Suprapubic skin (tissue), 4 donors: ENCODE measurements at places on chromosomes 16 and 17. TPM values are rescaled to one million over a fixed set of nuclear protein-coding genes. Genes with fewer than 3 reads are reported as not detected.
A peak's percentile ranks its signal among the peaks of the same experiment; 100 is the strongest.

DNA sequence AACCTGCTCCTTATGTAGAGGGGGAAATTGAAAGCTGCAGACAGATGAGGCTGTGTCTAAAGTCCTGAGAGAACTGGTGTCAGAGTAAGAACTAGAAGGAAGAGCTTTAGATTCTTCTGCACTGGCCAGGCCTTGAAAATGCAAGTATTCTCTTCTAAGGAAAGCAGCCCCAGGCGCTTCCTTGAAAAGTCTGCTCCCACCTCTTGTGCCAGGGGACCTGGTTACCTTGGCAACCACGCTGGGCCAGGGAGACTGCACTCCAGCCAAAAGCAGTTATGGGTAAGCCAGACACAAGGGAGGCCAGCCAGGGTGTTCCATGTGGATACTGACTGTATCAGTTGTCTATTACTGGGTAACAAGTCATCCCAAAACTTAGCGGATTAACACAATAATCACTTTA is 228.6 kb upstream of the SDK2 start:
- H3K4me3 ChIP-seq: no peak overlapping the region
- H3K27ac ChIP-seq: no peak overlapping the region
- H3K36me3 ChIP-seq: no peaks in the 10 kb centered on the region
- peaks cover 11% of the 10 kb centered on the region for H3K27me3 ChIP-seq
- peaks cover 2% of the 10 kb centered on the region for H3K4me1 ChIP-seq

GRCh38 chr16:66474750-66475199 is 47.7 kb downstream of the BEAN1 start:
- H3K4me1 ChIP-seq: peaks cover 7% of the 10 kb centered on the region
- H3K27ac ChIP-seq: no peak overlapping the region
- peak; percentile 15 for DNase-seq
- no peaks in the 10 kb centered on the region for H3K27me3 ChIP-seq
- no peak overlapping the region for H3K4me3 ChIP-seq

SMTNL2 gene
- 1.3 TPM for total RNA-seq

TPPP3 gene
- 112 TPM for total RNA-seq

DGKE gene
- 4.7 TPM for total RNA-seq
